ENCODE measurements at places on chromosomes 13 and 19.

DNA sequence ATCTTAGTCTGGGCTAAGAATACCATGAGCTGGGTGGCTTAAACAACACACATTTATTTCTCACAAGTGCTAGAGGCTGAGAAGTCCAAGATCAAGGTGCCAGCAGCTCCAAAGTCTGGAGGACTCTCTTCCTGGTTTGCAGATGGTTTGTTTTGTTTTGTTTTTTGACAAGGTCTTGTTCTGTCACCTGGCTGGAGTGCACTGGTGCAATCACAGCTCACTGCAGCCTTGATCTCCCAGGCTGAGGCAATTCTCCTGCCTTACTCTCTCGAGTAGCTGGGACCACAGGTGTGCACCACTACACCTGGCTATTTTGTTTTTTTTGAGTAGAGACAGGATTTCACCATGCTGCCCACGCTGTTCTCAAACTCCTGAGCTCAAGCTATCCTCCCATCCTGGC lies 15.5 kb downstream of the APLP1 start:
- DNase-seq = no peak

DNA sequence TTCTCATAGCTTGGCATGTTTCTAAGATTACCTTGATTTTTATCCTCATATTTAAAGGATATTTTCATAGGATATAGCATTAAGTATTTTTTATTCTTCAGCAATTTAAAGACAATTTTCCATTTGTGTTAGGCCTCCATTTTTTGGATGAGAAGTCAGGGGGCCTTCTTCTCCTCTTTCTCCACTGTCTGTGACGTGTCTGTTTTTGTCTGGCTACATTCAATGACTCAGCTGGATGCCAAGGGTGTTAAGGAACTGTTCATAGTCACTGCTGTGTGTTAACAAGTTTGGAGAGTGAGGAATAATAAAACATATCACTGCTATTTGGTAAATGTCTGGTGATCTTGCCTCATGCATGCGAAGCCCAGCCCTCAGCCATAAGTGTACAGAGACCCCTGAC lies 36.4 kb downstream of the ZNF582 start:
- no peak for DNase-seq

- no peak for DNase-seq
Measured at GRCh38 chr19:50654882-50655281, 5.6 kb downstream of the C19orf81 start.

- DNase-seq = no peak
Measured at GRCh38 chr19:13057744-13058143, 44.9 kb downstream of the LYL1 start.

GRCh38 chr13:28658539-28658795 lies 463 bp upstream of the POMP start:
- no peak for DNase-seq

GRCh38 chr13:101530293-101530692 lies 77.8 kb downstream of the ITGBL1 start:
- no peak for DNase-seq

DNA sequence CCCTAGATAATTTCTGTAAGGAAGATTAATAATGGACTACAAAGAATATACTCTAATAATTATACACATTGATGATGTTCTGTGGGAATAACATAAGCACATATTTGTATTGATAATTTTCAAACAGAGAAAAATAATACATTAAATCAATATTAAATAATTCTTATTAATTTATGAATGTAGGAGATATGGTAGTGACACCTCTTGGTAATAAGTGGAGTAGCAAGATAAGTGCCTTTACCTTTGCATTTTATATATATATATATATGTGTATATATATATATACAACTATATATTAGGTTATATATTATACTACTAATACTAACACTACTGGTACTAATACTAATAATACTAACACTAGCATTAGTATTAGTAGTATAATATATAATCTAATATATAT lies 905.8 kb downstream of the SLITRK1 start:
- DNase-seq = no peak

GRCh38 chr13:95005300-95005699 lies 293.0 kb upstream of the SOX21 start:
- no peak for DNase-seq

Measured in stimulated activated CD4-positive, alpha-beta T cell treated with anti-CD3 and anti-CD28 coated beads, TNF-alpha, amount 100 ng/mL, for 24 hours (primary cell).